Ovary (tissue), 10 donors: ENCODE measurements at places on chromosomes 13 and 19.

- DNase-seq, result no peak
Measured at GRCh38 chr19:42378225-42379215, 11.6 kb downstream of the CNFN start.

DNA sequence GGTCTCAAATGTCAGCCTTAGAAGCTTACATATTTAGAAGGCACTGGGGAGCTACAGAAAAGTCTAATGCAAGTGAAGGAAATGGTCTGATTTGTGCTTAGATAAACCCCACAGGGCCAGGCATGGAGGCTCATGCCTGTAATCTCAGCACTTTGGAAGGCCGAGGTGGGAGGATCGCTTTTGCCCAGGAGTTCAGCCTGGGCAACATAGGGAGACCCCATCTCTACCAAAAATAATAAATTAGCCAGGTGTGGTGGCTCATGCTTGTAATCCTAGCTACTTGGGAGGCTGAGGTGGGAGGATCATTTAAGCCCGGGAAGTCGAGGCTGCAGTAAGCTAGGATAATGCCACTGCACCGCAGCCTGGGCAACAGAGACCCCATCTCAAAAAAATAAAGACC, 2.7 kb upstream of the DLL3 start:
- no peak for DNase-seq

GRCh38 chr19:3146677-3147100, 10.9 kb downstream of the GNA15 start:
- no peak for DNase-seq

GRCh38 chr19:1213391-1214286, 8.1 kb downstream of the STK11 start:
- DNase-seq, result peak; percentile 42

GRCh38 chr19:35030257-35031071, at the start of gene SCN1B:
Gene SCN1B (plus strand): TSS chr19:35030470. CDS start chr19:35030821, 351 bp downstream.
- DNase-seq, result peak; percentile 64

DNA sequence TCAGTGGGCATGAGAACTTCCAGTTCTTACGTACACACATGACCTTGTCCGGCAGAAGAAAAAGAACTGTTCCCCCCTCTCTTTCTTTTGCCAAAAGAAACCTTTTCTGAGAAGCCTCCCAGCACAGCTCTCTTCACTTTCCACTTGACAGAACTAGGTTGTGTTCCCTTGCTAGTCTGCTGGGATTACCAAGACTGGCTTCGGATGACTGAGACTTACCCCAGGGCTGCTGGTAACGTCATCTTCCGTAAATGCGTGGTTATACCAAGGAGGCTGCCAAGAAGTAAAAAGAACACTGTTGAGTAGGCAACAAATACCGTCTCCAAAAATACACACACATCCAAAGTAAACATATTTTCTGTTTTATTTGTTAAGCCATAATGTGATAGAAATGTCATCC, 908.2 kb downstream of the EFNB2 start:
- no peak for DNase-seq

DNA sequence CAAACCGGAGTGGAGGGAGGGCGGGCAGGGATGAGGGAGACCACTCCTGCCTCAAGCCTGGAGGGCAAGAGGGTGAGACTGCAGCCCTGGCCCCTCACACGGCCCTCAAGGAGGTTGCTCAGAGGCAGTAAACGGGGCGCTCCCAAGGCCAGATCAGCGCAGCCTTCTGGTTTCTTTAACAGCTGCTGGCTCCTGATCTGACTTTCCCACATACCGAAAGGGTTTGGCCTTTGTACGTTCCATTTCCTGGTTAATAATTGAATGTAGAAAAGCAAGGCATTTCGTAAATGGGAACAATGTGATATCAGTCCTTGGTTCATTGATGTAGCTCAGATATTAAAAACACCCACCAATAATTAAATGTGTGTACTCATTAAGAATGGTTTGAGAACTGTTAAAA, 71.5 kb downstream of the GGACT start:
- DNase-seq, result no peak

- no peak for DNase-seq
Measured at GRCh38 chr19:41755328-41755913, at the start of gene CEACAM6. Gene CEACAM6 (plus strand): TSS chr19:41755530. CDS start chr19:41755639, 109 bp downstream.

DNA sequence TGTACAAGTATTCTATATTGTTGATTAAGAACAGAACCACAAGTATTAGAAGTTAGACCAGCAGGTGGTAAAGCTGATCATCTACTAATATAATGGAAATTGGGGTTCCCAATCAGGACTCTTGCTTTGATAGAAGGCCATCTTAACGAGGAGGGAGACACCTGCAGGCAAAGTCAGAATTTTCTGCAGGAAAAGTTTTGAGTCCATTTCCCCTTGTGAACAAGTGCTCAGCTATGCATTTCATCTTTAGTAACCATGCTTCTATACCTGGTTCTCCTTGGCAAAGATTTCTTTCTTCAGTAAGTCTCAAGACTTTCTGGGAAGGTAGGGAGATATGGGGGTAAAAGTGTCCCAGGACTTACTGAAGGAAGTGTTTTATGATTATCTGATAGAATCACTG, 36.1 kb upstream of the USPL1 start:
- DNase-seq, result no peak

DNA sequence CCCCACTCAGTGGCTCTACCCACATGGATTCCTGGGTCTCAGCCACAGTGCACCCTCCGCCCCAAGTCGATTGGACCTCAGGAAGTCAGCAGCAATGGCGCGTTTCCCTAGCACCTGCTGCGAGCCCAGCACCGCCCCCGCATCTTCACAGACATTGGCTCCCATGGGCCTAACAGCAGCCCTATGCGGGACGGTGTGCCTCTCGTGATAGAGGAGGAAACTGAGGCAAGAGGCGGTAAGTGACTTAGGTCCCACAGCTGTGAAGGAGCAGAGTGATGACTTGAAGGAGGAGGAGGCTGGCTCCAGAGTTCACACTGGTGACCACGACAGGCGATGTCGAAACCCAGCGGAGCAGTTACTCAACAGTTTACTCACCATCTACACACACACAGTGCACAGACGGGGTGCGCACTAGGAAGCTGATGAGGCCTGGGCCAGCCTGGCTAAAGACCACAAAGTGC, 104.5 kb upstream of the SOX1 start:
- no peak for DNase-seq

DNA sequence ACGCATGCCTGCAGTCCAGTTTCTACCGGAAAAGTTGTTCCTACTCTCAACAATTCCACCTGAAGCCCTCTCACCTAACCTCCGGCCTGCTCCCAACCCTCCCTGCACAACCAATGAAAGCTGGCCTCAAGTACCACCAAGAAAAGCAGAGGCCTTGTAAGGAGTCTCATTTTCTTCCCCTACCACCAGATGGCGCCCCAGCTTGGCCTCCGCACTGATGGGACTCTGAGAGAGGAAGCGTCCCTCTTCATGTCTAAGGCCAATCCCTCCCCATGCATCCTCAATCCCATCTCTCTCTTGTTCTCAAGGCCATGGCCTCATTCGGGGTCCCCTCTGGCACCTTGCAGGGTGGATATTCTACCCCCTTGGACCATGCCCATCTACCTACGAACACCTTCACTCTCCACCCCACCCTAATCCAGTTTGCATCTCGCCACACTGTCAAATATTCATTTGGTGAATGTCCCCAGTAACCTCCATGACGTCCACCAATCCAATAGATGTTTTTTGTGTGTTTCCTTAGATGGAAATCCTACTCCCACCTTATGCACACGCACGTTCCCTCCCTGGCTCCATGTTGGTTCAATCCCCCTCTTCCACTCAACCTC, 412.8 kb downstream of the ZNF536 start:
- peak; percentile 56 for DNase-seq

- DNase-seq, result no peak
Measured at GRCh38 chr13:69761581-69761980, 346.0 kb upstream of the ATXN8OS start.

GRCh38 chr13:48686636-48687210, 33.0 kb downstream of the CYSLTR2 start:
- no peak for DNase-seq

GRCh38 chr13:28654276-28654675, 4.7 kb upstream of the POMP start:
- no peak for DNase-seq

DNA sequence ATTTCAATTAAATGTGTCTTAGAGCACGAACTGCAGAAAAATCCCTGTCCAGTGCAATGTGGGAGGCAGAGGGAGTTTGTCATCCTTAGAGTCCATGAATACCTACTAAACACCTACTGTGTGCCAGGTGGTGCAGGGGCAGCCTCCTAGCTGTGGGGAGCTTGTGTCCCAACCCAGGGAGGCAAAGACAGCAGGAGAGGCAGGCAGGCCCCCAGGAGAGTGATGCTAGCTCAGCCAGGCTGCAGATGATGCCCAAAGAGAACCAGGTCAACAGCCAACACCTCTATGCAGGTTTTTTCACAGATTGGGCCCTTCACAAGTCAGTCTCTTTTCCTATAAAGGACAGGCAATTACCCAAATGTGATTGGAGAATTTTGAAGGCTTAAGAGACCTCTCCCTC, 108.2 kb upstream of the UQCRFS1 start:
- DNase-seq, result no peak

- DNase-seq, result peak; percentile 4
Measured at GRCh38 chr13:87674247-87674738, 3.1 kb downstream of the SLITRK5 start.

GRCh38 chr19:44647144-44647543, 3.4 kb downstream of the PVR start:
- no peak for DNase-seq

GRCh38 chr13:94479616-94480015, at the start of gene DCT:
Gene DCT (minus strand): TSS chr13:94479682. CDS start chr13:94479255, 427 bp downstream.
- no peak for DNase-seq

GRCh38 chr19:652467-653389, 10.3 kb downstream of the RNF126 start:
- no peak for DNase-seq

- peak; percentile 58 for DNase-seq
Measured at GRCh38 chr19:52248241-52248640, 21.1 kb upstream of the ZNF766 start.
